ENCODE measurements at places on chromosomes 2 and 18.

- DNase-seq: no peak
Measured at GRCh38 chr2:30786923-30787685, 20.1 kb downstream of the CAPN13 start.

- DNase-seq: no peak
Measured at GRCh38 chr2:207483477-207483876, 46.3 kb upstream of the CREB1 start.

GRCh38 chr18:60466677-60467076 is 94.1 kb upstream of the MC4R start:
- no peak for DNase-seq

GRCh38 chr2:102025016-102025501 is 33.3 kb downstream of the IL1R2 start:
- no peak for DNase-seq

GRCh38 chr18:39591649-39592048 is 2026.1 kb upstream of the CELF4 start:
- DNase-seq: no peak

GRCh38 chr2:170076189-170076588 is 101.8 kb upstream of the MYO3B start:
- no peak for DNase-seq

DNA sequence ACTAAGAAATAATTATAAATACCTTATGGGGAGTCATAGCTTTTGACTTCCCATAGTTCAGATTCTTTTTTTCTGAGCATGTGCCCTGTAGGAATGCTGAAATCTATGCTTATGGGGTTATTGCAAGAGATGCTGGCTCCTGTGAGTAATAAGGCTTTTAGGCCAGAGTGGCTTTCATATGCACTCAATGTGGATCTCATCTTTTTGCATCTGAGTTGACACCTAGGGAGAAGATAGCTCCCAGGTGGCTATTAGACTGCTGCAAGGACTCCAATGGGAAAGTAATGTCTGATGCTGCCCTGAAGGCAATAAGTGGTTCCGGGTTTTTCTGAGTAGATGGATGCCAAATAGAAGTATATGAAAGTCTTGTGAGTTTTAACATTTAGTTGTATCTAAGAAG is 21.0 kb downstream of the DNAH6 start:
- DNase-seq: no peak

- no peak for DNase-seq
Measured at GRCh38 chr2:168583064-168583709, 127.1 kb downstream of the CERS6 start.

- no peak for DNase-seq
Measured at GRCh38 chr2:189232759-189233406, 53.3 kb upstream of the COL5A2 start.

GRCh38 chr2:31945572-31945935 is 65.3 kb downstream of the MEMO1 start:
- no peak for DNase-seq

- no peak for DNase-seq
Measured at GRCh38 chr2:23393722-23394121, 8.7 kb downstream of the KLHL29 start.

DNA sequence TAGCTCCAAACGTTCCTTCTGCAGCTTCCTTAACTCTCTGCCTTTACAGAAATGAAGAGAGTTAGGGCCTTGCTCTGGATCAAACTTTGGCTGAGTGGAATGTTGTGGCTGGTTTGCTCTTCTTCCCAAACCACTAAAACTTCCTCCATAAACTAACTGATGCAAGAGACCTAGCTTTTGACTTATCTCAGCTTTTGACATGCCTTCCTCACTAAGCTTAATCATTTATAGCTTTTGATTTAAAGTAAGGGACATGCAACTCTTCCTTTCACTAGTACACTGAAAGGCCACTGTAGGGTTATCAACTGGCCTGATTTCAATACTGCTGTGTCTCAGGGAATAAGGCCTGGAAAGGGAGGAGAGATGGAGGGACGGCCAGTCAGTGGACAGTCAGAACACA is 8.3 kb downstream of the PXDN start:
- DNase-seq: no peak

DNA sequence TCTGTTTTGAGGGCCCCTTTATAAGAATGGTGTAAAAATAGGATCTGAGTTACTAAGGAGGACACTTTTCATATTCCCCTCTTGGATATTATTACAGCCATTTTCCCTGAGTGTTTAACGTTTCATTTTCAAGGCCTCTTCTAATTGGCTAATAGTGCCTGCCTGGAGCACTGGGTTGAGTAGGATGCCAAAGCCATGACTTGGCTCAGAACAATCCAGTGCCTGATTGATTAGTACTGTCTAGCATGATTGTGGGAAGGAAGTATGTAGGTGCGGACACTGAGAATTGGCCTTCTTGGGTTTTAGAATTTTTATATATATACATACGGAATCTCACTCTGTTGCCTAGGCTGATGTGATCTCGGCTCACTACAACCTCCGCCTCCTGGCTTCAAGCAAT is 66.1 kb downstream of the NAB1 start:
- DNase-seq: no peak

Measured in WTC11 (cell line).